A549 treated with CORT108297 at 1 μM for 4 hours (cell line): ENCODE measurements at places on chromosomes 6 and 20. TPM values are rescaled to one million over a fixed set of nuclear protein-coding genes. Genes with fewer than 3 reads are reported as not detected.

Gene ZNF334
- total RNA-seq = not detected in 5 replicates

Gene SNAP25
- 14.2 to 19.0 TPM (median 18.4 TPM) in 5 replicates for total RNA-seq

Gene NT5E
- total RNA-seq = 26.1 to 44.8 TPM (median 36.4 TPM) in 5 replicates

Gene OGFR
- 38.6 to 50.9 TPM (median 47.4 TPM) in 5 replicates for total RNA-seq

Gene SERINC3
- 70.4 to 87.2 TPM (median 79.6 TPM) in 5 replicates for total RNA-seq

Gene SLC22A2
- 0.08 TPM in 2 of 5 replicates, not detected in the others for total RNA-seq

Gene RFX6
- total RNA-seq = 0.03 TPM in 1 of 5 replicates, not detected in the others

Gene RGS19
- total RNA-seq = 16.6 to 28.5 TPM (median 25.9 TPM) in 5 replicates

Gene OLIG3
- not detected in 5 replicates for total RNA-seq

Gene RGS17
- 6.1 to 7.2 TPM (median 7.1 TPM) in 5 replicates for total RNA-seq

Gene HMGN3
- 56.5 to 69.2 TPM (median 60.9 TPM) in 5 replicates for total RNA-seq

Gene PPP1R18
- total RNA-seq = 39.8 to 48.8 TPM (median 45.5 TPM) in 5 replicates

Gene CDH26
- total RNA-seq = 0.07 to 0.14 TPM (median 0.11 TPM) in 3 of 5 replicates, not detected in the others

Gene C6orf141
- total RNA-seq = 18.6 to 21.3 TPM (median 19.1 TPM) in 5 replicates

Gene PSORS1C2
- total RNA-seq = not detected in 5 replicates

Gene MED20
- total RNA-seq = 13.4 to 16.6 TPM (median 14.7 TPM) in 5 replicates

Gene MATN4
- total RNA-seq = 0.06 to 0.14 TPM (median 0.12 TPM) in 5 replicates

Gene FAM184A
- 0.03 TPM in 1 of 5 replicates, not detected in the others for total RNA-seq

Gene EYA2
- 2.0 to 3.3 TPM (median 2.9 TPM) in 5 replicates for total RNA-seq

Gene AIF1
- not detected in 5 replicates for total RNA-seq

Gene ANKEF1
- total RNA-seq = 6.9 to 7.8 TPM (median 7.2 TPM) in 5 replicates

Gene GRM1
- 0.02 to 0.06 TPM (median 0.03 TPM) in 3 of 5 replicates, not detected in the others for total RNA-seq

Gene ADGRF1
- total RNA-seq = 0.16 TPM in 1 of 5 replicates, not detected in the others

Gene DEFB124
- total RNA-seq = not detected in 5 replicates
